ENCODE measurements at places on chromosomes 6 and 20.

- DNase-seq, result no peak
Observed at GRCh38 chr20:48283470-48284110, 498.3 kb upstream of the SULF2 start.

- no peak for DNase-seq
Observed at GRCh38 chr20:21303872-21304586, 898 bp downstream of the XRN2 start.

- DNase-seq, result peak; percentile 42
Observed at GRCh38 chr6:2990248-2990931, 9.3 kb upstream of the NQO2 start.

GRCh38 chr20:3687655-3688054, 5.8 kb upstream of the ADAM33 start:
- no peak for DNase-seq

- DNase-seq, result no peak
Observed at GRCh38 chr20:6269168-6269873, 146.5 kb upstream of the FERMT1 start.
